Cerebellar cortex (tissue), 1 donor: ENCODE measurements at places on chromosomes 6 and 20.
A peak's percentile ranks its signal among the peaks of the same experiment; 100 is the strongest.

GRCh38 chr6:36247693-36248092 is 22.2 kb upstream of the PNPLA1 start:
- no peak for DNase-seq

- DNase-seq, result no peak
These were observed 98.8 kb upstream of the CEP85L start for GRCh38 chr6:118750143-118750542.

- peak; percentile 30 for DNase-seq
These were observed 88.4 kb downstream of the PXDC1 start for GRCh38 chr6:3663081-3663480.

DNA sequence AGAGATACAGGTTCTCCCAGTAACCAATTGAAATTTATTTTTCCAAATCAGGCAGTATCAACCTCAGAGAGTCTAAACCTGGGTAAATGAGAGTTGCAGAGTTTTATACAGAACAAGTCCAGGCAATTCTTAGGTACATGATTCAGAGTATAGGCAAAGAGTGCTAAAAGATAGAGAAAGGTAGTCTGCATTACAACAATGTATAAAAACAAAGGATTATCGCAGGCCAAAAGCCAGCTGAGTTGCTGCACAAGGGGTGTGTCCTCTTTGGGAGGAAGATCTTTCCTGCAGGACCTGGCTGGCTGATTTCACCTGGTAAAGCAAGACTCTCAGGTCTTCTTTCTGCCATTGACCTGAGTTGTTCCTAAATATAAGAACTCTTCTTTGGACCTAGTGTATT is 48.9 kb upstream of the ECHDC1 start:
- DNase-seq, result no peak

DNA sequence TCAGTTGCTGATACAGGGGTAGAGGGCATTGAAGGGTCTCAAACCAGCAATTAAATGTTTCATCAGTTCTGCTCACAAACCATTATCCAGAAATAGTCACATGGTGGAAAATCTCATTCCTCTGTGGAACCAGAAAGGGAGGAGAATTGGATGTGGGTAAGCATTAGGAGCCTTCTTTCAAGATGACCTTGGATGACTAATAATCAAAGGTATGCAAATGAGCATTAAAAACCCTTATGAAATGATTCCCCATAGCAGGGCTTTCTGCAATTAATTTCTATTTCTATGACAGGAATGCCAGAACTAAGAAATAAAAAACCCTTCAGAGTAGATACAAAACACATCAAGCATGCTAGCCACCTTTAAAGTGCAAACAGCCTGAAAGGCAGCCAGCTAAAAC is 37.4 kb upstream of the HCRTR2 start:
- DNase-seq, result no peak

GRCh38 chr6:151276112-151276740 is 36.5 kb downstream of the AKAP12 start:
- DNase-seq, result peak; percentile 58
